ENCODE measurements at places on chromosomes 6 and 20. TPM values are rescaled to one million over a fixed set of nuclear protein-coding genes. Genes with fewer than 3 reads are reported as not detected.

GRCh38 chr6:19991176-19991575 is 154.0 kb downstream of the ID4 start:
- DNase-seq = no peak

DNA sequence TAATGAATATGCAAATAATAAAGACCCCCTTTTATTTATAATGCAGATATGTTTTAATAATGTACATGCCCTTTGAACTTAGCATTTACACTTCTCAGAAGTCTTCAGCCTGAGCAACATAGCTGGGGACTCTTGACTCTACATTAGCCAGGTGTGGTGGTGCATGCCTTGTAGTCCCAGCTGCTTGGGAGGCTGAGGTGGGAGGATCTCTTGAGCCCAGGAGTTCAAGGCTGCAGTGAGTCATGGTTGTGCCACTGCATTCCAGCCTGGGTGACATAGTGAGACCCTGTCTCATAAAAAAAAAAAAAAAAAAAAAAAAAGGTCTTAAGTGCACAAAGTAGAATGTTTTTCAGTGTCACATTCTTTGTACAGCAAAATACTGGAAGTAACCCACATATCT is 17.3 kb upstream of the MAPK13 start:
- no peak for DNase-seq

DNA sequence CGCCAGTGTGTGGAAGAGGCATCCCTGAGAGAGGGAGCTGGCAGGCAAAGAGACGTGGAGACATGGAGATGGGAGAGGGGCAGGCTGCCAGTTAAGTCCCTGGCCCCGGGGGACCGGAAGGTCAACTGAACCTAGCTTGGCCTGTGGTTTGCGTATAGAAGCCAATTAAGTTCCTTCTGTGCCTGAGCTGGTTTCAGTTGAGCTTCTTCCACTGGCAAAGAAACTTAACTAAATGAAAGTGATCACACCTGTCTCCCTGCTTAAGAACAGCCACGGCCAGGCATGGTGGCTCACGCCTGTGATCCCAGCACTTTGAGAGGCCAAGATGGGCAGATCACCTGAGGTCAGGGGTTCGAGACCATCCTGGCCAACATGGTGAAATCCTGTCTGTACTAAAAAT is 26.7 kb upstream of the NNAT start:
- no peak for DNase-seq

GRCh38 chr6:80366051-80366450 is 259.6 kb downstream of the BCKDHB start:
- DNase-seq = no peak

GRCh38 chr20:23251779-23252178 is 98.8 kb upstream of the NXT1 start:
- no peak for DNase-seq

GRCh38 chr20:371755-372542 is 8.6 kb upstream of the TRIB3 start:
- peak; percentile 59 for DNase-seq

DNA sequence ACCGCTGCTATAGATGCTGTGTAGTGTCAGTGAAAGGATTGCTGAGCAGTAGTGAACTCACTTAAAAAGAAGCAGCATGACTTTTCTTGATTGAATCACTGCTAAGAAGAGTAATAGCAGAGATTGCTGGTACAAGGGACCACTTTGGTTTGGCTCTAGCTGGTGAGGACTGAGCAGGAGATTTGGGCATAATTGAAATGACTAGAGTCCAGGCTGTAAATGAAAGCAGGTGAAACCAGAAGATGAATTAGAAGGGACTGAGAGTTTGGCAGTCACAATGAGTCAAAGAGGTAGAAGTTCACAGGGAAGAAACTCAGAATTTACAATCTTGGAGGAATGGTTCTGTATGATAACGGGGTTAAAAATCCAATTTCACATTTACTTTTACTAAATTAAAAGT is 19.1 kb upstream of the REV3L start:
- DNase-seq = no peak

GRCh38 chr6:67391955-67392354 is 1243.1 kb upstream of the ADGRB3 start:
- DNase-seq = no peak

GRCh38 chr20:30168025-30168799 is 1089.3 kb upstream of the DEFB115 start:
- DNase-seq = no peak

DNA sequence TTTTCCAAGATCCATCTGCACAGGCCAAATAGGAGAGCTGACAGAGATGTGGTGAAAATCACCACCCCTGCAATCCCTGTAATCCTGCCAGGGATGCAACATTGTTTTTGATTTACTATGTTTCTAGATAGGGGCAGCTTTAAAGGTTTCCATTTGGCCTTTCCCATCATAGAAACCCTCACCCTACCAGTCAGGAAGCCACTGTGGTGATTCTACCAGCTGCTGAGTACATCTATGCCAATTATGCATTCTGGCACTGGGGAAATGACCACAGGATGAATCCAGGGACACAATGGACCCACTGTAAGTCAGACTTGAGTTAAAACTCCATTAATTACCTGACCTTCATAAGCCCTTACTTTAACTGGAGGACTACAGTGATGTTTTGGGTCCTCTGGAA is 130.4 kb downstream of the TNFRSF21 start:
- DNase-seq = no peak

- DNase-seq = no peak
These were observed 5.2 kb downstream of the RBM38 start for GRCh38 chr20:57396212-57396983.

DNA sequence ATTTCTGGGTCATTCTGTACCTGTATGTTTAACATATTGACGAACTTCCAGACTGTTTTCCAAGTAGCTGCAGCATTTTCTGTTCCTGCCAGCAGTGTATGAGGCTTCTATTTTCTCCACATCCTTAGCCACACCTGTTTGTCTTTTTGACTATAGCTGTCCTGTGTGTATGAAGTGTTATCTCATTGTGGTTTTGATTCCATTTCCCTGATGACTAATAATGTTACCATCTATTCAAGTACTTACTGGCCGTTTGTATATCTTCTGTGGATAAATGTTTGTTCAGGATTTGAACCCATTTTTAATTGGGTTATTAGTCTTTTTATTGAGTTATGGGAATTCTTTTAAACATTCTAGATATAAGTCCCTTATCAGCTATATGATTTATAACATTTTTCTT is 95.2 kb downstream of the JAG1 start:
- no peak for DNase-seq

DNA sequence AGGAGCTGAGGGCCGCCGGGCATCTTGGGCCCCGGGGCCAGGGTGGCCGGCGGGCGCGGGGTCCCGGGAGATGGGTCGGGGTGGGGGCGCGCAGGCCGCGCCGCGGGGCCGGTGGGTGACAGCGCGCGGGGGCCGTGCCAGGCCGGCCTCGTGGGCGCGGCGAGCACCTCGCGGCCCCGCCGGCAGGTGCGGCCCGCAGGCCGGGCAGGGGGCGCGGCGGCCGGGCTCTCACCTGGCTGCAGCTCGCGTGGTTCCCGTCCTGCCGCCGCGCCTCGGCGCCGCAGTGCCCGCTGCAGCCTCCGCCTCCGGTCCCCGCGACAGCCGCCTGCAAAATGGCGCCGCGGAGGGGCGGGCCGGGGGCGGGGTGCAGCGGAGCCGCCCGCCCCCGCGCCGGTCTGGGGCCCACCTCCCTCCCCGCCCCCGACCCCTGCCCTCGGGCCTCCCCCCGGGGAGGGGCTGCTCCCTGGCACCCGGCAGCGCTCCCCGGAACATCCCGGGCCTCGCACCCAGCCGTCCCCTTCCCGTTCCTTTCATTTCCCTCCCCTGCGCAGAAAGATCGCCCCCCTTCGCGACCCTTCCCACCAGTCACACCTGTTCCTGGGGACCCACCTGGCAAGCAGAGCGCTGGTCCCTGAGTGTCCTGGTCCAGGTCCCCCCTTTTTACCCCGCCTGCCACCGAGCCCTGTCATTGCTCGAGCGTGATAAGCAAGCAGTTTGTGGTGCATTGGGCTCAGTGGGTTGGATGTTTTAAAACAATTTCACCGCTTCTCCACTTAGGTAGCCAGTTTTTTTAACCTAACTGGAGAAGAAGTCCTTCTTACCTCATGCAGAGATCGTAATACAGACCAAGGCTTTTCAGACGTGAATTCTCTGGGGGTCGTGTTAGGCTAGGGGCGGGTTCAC is at the start of gene SLC23A2:
TSS of gene SLC23A2 (minus strand) at position 337 of the 903 bp plus-strand sequence. CDS start 68,948 bp downstream, outside the sequence.
- DNase-seq = peak; percentile 51

DNA sequence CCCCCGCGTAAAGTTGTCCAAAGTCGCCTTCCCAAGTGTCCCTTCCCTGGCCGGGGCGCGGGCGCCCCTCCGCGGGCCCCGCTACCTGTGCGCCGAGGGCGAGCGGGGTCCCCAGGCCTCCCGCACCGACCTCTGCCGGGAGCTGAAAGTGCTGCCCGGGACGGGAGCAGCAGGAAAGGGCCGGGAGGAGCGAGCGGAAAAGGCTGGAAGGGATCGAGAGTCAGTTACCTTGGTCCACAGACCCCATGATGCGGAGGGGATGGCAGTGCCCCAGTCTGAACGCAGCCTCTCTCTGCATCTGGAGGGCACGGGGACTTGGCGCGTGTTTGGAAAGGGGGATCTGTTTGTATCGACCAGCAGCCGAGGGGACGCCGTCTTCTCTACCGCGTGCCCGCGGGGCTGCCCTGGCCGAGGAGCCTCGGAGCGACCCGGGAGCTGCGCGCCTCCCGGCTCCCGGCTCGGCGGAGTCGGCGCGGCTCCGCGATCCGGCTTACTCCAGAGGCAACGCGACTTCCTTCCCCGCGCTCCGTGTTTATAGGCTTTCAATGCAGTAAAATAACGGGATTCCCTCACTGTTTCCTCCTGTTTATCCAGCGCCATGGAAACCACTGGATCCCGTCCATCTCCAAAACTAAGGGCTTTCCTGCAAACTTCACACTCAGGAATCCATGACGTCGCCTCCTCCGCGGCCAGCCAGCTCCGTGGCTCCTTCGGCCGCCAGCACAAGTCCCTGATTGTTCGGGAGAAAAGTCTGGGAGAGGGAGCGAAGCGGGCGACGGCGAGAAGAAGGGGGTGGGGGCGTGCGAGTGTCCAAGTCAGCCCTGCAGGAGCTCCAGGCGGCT is 20.0 kb upstream of the NFATC2 start:
- DNase-seq = peak; percentile 71

- DNase-seq = no peak
These were observed 83.7 kb upstream of the CCDC28A start for GRCh38 chr6:138689849-138690248.

- no peak for DNase-seq
These were observed 109.9 kb upstream of the MCHR2 start for GRCh38 chr6:100103931-100104330.

GRCh38 chr6:192313-192664 is 100.0 kb upstream of the DUSP22 start:
- DNase-seq = no peak

DNA sequence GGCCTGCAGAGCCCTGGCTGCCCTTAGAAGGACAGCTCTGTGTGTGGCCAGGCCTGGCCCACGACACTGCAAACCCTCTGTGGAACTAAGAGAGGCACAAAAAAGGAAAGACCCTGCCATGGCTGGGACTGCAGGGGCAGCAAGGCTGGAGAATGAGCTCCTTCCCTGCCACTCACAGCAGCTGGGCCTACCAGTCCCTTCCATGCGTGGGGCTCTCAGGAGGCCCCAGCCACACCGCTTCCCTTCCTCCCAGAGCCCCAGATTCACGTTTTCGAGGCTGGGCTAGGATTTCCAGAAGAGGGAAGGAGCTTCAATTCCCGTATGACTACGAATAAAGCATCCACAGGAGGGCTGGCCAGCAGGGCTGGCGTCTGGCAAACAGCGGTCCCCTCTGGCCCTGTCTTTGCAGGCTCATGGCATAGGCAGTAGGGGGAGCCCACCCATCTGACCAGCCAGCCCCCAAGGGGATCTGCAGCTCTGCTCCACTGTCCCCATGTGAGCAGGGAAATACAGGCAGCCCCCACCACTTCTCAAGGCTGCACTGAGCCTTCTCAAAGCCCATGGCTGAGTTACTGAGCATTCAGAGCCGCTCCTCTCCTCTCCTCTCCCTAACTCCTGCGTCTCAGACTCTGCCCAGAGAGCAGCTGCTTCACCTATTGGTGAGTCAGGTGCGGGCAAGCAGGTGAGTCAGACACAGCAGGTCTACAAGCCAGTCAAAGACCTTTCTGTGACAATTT is 53.1 kb downstream of the NINL start:
- DNase-seq = no peak

DNA sequence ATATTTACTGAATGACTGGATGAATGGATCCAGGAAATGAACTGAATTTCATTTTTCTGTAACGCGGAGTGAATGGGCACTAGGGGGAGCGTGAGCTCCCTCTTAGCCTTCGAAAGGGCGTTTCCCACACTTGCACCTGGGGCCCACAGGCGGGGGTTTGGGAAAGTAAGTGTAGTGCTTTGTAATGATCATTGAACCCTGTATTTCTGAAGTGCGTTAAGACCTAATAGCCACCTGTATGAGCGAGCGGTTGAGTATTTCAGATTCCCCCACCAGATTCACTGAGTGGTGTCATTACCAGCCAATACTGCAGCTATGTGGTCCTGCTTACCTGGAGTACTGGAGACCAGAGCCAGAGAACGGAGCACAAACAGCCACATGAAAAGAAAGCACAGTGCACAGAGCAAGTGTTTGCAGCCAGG is 10.5 kb downstream of the SYTL3 start:
- DNase-seq = peak; percentile 61

DNA sequence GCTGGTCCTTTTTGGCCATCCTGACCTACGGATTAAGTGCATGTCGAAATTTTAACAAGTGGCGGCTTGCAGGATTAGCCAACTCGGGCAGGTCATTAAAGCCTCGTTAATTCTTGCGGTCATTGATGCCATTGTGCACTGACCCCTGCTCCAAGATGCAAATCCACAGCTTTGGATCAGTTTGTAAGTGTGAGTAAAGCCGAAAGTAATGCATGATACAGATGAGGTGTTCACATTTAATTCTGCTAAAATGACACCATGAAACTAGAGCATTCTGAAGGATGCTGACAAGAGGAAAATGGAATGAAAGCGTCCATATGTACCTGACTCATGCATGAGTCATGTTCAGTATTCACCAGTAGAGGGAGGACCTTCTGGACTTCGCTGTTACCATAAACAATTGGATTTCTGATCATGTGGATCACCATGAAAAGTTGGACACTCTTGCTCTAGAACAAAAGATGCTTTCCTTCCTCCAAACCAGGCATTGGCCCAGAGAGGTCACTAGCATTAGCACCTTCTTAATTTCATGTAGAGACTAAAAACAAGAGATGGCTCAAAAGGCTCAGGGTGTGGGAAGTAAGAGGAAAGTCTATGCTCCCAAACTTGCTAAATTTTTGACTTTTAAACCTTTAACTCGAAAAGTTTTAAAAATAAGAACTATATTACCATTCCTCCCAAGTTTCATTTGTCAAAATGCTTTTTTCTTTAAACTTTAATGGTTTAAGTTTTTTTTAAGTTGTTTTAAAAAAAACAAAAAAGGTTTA is 48.0 kb downstream of the MUC22 start:
- no peak for DNase-seq

PAX1 gene
- not detected for total RNA-seq

TAF8 gene
- total RNA-seq = 36.2 TPM

BICRAL gene
- 22.1 TPM for total RNA-seq

CALHM6 gene
- 3.3 TPM for total RNA-seq

SLC17A1 gene
- total RNA-seq = not detected

NKX2-4 gene
- not detected for total RNA-seq

TBXT gene
- total RNA-seq = not detected

RRP36 gene
- total RNA-seq = 45.4 TPM

NMBR gene
- total RNA-seq = not detected

PAK5 gene
- not detected for total RNA-seq

CALHM5 gene
- 0.27 TPM for total RNA-seq

SPATS1 gene
- total RNA-seq = not detected

CASS4 gene
- total RNA-seq = 1.4 TPM
